ENCODE measurements at places on chromosomes 1 and 21.

- no peak for DNase-seq
Measured at GRCh38 chr1:85603086-85603880, 22.7 kb downstream of the CCN1 start.

- no peak for DNase-seq
Measured at GRCh38 chr1:174433451-174433850, 14.3 kb upstream of the GPR52 start.

DNA sequence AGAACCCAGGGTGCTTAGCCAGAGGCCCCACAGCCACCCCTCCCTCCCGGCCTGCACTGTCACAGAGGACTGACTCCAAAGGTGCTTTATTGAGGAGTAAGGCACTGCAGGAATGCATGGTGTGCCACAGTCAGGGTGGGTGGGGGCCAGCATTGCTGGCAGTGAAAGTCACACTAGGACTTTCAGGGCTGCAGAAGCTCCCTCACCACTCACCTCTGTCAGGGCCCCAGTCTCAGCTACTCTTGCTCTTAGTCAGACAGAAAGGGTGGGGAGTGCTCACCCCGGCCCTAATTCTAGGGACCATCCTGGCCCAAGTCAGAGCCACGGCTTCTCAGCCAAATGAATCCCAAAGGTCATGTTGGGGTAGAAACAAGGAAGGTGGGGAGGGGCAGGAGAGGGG, 19.4 kb downstream of the KNCN start:
- no peak for DNase-seq

DNA sequence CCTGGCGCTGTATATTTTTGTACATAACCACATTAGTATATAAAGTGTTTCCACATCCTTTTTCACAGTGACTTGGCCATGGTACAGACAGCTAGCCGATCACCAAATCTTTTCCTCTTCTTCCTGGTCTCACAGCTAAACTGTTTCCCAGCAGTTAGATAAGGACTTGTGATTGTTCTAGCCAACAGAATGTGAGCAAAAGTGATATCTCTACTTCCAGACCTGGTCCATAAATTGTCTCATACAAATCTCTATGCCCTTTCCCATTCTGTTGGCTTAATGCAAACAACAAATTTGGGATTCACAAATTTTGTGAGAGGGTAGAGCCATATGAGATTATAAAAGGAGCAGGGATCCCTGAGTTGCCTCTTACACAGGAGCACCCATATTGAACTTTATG, 19.5 kb downstream of the PAFAH2 start:
- DNase-seq = peak; percentile 59

DNA sequence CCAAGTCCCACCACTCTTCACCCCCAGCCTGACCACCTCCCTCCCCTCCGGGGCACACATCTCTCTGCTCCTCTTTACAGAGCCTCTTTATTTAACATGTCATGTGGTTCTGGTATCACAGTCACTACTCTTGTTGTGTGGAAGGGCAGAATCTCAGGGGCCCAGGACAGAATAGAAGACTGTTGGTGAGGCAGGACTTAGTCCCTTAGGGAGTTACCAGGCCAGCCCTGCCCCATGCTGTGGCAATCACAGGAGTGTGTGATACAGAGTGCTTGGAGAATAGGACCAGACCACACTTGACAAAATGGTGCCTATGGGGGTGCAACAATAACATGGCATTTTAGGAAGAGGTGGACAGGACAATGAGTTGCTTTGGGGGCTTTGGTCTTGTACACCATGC, 43.0 kb upstream of the CRNN start:
- DNase-seq = no peak

- DNase-seq = peak; percentile 46
Measured at GRCh38 chr1:152777510-152778137, 2.7 kb downstream of the LCE1F start.

GRCh38 chr1:112625696-112626095, 6.1 kb downstream of the CAPZA1 start:
- peak; percentile 36 for DNase-seq

DNA sequence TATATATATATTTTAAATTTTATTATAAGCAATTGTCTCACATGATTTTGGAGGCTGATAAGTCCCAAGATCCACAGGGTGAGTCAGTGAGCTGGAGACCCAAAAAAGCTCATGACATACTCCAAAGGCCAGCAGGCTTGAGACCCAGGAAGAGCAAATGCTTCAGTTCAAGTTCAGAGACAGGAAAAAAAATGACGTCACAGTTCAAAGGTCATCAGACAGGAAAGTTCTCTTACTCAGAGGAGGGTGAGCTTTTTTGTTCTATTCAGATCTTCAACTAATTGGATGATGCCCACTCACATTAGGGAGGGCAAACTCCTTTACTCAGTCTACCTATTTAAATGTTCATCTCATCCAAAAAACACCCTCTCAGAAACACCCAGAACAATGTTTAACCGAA, 18.2 kb downstream of the RXRG start:
- no peak for DNase-seq

- DNase-seq = no peak
Measured at GRCh38 chr1:201505503-201505890, 1.4 kb downstream of the CSRP1 start.

DNA sequence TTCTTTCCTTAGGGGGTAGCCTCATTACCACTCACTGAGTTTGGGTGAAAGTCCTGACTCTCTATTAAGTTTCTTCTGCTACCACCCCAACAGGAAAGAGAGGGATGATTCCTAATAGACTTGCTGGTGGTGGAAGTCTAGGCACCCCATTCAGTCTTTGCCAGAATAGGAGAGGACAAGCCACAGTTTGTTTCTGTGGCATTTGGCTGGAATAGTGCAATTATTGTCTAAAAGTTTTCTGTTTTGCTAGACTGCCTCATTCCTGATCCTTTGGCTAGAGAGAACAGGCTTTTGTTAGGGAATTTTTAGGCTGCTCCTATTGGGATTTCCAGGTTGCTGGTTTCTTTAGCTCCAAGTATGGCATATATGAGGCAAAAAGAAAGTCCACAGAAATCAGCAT, 9.9 kb upstream of the HJV start:
- DNase-seq = no peak

- peak; percentile 66 for DNase-seq
Measured at GRCh38 chr21:41865002-41865777, 14.0 kb downstream of the PRDM15 start.

DNA sequence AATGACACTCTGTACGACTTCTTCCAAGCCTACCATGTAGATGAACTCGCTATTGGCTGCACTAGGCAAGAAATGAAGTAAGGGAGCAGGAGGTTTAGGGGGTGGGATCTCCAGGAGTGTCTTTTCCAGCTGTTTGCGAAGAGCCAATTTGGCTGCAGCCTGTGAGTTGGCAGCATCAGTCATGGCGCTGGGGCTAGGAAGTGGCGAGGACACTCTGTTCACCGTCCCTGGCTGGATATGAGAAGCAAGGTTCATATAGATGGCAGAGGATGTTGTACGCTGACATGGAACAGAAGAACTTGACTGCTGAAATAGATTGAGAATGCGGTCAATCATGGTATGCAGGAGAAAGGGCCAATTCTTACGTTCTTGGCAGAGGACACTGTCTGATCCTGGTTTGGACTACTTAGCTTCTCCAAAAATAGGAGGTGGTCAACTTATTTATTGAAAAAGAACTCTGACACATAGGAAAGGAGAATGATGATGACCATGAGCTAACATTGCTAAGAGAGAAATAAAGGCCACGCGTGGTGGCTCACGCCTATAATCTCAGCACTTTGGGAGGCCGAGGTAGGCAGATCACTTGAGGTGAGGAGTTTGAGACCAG, 41.2 kb downstream of the SLC27A3 start:
- DNase-seq = no peak

GRCh38 chr21:29321217-29321616, 22.5 kb downstream of the BACH1 start:
- DNase-seq = no peak

- DNase-seq = no peak
Measured at GRCh38 chr1:116962987-116963639, 38.4 kb upstream of the CD101 start.

GRCh38 chr1:162206749-162207635, 137.5 kb downstream of the NOS1AP start:
- no peak for DNase-seq

DNA sequence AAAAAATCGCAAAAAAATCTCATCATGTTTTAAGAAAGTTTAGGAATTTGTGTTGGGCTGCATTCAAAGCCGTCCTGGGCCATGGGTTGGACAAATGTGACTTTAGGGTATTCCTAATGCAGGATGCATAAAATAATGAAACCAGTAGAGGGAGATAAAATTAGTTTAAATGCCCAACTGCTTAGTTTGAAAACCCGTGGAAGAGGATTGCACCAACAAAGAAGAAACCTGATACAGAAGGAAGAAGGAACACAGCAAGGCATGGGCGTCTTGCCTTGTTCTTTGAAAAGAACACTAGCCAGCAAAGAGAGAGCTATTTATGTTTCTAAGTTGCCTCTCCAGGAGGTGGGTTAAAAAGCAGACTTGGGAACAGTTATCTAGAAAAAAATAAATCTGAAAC, 37.9 kb downstream of the WDR3 start:
- DNase-seq = no peak

- DNase-seq = no peak
Measured at GRCh38 chr1:13829152-13829769, 129.3 kb downstream of the PRDM2 start.

GRCh38 chr1:32878183-32878582, 7.5 kb upstream of the FNDC5 start:
- DNase-seq = peak; percentile 20

DNA sequence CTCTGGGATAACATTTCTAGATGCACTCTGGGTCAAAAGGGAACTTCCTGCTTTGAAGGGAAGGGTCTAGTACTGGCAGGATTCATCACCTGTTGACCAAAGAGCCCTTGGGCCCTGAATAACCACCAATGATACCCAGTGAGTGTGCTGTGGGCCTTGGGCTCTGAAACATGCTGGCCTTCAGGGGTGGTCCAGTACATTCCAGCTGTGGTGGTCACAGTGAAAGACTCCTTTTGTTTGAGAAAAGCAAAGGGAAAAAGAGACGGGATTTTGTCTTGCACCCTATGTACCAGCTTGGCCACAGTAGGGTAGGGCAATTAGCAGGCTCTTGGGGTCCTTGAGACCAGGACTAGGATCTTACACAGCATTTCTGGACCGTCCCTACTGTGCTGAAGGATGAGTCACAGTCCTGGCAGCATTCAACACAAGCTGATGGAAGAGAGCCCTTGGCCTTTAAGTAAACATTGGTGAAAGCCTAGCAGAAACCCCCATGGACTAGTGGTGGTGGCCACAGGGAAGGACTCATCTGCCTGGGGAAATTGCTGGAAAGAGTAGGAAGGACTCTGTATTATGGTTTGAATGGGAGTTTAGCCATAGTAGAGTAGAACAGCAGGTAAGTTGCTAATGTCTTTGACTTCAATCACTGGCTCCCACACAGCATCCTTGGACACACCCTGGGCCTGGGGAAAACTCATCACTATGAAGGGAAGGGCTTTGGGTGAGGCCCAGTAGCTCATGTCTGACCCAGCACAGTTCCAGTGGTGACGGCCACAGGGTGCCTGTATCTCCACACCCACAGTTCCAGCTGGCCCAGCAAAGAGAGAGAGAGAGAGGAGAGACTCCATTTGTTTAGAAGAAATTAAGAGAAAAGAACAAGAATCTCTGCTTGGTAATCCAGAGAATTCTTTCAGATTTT, 87.5 kb downstream of the COL24A1 start:
- DNase-seq = no peak

GRCh38 chr21:16534408-16535101, 804.8 kb downstream of the USP25 start:
- no peak for DNase-seq

DNA sequence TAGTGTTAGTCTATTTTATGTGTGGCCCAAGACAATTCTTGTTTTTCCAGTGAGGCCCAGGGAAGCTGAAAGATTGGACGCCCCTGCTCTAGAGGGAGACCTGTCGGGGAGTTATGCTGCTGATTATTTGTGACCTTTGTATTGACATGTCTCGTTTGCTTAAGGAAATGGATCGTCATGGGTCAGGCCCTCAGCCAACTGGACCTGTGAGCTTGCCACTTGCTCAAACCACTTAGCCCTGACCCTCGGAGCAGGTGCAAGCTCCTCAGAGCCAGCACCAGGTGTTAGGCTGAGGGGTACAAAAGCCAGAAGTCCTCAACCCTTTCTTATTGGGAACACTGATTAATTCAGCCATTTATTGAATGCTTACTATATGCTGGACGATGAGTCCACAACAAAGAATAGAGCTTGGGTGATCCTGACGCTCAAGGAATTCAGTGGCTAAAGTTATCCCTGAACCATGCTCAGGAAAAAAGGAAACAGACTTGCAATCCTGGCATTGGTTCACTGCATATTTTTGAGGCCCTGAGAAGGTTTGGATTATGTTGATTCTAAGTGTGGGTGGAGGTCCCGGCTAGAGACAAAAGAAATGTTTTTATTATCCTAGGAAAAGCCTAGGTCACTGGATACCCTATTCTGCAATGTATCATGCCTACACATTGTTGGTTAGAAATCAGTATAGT, 19.0 kb downstream of the TGFB2 start:
- no peak for DNase-seq

GRCh38 chr1:40909281-40909680, 47.1 kb upstream of the CITED4 start:
- DNase-seq = no peak

- no peak for DNase-seq
Measured at GRCh38 chr21:41600556-41600955, 92.6 kb upstream of the TMPRSS2 start.

GRCh38 chr1:177092001-177092400, 72.5 kb downstream of the ASTN1 start:
- DNase-seq = no peak

DNA sequence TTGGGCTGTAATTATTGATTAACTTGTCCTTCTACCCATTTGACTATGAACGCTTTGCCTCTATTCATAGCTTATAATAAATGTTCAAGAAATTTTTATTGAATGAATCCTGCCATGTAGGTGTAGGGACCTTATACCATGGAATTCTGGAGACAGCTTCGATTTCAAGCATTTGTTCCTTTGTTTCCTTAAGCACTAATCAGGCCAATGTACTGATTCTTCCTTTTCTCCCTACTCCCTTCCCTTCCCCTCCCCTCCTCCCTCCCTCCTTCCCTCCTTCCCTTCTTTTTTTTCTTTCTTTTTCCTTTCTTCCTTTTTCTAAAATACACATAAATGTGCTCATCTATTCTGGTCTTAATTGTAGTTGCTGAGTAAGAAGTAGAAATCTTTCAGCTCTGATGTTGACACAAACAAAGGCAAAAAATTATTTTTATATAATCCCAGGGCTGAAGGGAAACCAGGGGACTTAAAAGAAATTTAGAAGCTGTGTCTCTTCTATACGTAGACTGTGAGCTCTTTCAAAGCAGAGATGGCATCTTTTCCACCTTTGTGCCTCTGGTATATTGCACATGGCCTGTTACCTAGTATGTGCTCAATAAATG, 24.9 kb upstream of the DNM3 start:
- no peak for DNase-seq

- no peak for DNase-seq
Measured at GRCh38 chr1:86175756-86176155, 19.2 kb upstream of the COL24A1 start.

DNA sequence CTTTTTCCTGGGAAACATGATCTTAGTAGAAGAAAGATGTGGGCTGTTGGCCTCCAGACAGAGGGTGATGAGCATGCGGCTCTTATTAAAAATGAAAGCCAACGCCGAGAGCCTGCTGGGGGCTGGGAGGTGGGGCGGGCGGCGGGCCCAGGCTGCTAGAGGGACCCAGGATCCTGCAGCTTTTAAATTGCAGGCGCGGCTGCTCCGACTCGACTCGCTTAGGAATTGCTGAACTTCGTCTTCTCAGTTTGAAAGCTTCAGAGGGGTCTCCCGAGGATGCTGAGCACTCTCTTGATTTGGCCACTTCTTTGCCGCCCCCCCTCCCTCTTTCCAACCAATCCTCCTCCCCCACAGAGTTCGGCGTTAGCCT, 1.2 kb downstream of the AGPAT3 start:
- DNase-seq = peak; percentile 46
